ENCODE measurements at places on chromosomes 1 and 21.
A peak's percentile ranks its signal among the peaks of the same experiment; 100 is the strongest.

DNA sequence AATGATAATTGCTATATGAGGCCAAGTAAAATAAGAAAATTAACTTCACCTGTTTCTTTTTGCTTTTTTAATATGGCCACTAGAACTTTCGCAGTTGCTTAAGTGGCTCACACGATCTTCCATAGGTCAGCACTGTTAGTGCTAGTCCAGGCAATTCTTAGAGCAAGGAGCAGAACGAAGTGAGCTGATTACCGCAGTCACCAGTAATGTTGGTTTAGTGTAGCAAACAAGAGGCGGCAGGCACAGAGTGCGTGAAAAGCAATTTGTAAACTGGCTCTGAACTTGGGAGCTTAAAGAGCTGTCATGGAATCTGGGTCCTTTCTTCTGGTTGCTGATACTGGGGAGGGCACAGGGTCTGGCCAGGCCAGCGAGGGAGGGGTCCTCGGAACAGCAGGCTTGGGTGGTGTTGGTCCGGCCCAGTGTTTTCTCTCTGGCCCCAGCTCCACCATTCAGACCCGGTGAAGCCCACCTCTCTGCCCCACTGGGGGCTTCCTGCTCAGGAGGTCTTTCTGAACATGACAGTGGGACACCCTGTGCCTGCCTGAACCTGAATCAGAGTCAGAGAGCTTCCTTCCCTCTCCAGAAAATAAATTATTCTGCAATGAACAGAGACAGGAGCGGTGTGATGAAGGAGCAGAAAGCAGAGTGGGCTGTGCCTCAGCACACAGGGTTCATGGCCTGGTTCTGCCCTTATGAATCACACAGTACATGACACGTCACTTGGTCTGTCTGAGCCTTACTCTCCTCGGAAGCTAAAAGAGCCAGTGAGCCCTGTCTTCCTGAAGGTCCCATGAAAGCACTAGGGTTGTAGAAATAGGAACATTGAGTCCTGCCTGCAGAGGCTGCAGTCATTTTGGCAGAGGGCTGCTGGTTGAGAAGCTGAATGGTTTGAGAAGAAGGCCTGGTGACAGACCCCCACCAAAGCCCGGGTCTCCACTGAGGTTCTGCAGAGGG lies 11.9 kb downstream of the ETS2 start:
- DNase-seq, result no peak

- no peak for DNase-seq
Observed at GRCh38 chr1:98388441-98388840, 273.1 kb upstream of the SNX7 start.

- no peak for DNase-seq
Observed at GRCh38 chr1:16111771-16112595, 38.5 kb upstream of the FAM131C start.

- no peak for DNase-seq
Observed at GRCh38 chr21:42108554-42109340, 37.6 kb downstream of the UMODL1 start.

DNA sequence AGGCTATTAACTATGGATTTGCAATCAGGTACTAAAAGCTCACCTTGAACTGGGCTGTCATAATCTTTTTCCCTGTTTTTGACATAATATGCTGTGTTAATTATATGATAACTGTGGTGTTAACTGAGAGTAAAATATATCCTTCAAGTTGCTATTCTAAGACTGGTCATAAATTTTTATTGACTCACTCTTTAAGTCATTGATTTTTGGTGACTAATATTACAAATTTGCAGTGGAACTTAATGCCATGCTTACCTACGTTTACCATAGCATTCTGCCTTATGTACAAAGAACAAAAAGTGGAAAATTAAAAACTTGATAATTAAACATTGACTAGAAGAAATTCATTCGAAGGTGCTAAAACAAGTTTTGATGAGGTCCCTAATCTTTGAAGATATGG lies 872.4 kb downstream of the BRINP3 start:
- DNase-seq, result no peak

DNA sequence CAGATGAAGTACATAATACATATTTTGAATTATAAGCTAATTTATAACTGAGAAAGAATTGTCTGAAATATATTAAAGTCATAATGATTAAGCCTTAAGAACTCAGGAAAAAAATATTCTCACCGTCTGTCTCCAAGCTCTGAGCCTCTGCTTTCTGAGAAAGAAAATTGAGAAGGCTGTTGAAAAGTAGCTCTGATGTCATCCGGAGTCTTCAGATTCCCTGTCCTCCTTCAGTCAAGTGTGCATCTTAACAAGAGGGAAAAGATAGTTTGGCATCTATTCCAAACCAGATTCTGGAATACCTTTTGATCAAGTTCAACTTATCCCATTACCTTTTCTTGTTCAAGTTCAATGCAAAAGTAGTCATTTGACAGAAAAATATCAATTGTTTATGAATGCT lies 50.6 kb downstream of the NRIP1 start:
- no peak for DNase-seq

DNA sequence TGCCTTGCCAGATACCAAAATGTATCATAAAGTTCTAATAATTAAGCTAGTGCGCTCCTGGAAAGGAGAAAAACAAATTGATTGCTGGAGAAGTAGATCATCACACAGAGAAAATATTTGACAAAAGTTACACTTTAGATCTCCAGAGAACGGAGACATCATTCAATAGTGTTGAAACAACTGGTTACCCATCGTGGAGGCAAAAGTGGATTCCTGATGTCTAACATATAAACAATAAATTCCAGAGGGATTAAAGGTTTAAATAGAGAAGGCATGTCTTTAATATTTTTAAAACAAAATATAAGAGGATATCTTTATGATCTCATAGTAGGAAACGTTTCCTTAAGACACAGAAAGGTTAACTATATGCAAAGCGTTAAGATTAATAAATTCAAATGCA lies 41.0 kb downstream of the NRIP1 start:
- no peak for DNase-seq

- no peak for DNase-seq
Observed at GRCh38 chr21:26732432-26733221, 112.6 kb downstream of the ADAMTS1 start.

DNA sequence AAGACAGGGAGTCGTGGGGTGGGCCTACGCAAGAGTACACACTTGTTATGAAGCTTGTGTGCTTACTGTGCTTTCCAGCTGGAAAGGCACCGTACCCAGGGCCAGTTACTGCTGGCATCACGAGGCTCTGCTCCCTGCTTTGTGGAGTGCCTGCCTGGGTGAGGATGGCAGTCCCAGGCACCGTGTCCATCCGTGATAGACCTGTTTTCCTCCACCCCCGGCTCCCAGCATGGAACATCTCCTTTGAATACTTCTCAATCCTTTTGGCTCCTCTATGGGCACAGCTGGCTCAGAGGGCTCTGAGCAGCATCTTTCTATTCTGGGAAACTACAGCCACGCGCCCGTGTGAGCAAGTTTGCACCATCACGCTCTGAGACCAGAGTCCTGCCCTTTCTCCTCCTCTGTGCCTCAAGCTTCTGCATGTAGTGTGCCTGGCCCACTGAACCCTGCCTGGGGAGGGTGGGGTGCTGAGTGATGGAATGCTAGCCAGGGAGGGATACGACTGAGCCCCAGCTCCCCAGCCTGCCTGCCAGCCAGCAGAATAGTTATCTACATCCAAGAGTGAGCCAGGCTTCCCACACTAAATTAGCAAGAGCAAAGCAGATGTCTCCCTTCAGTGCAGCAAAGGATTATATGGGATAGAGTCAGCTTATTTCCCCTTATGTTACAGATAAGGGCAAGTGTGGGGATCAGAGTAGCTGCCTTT lies 7.1 kb upstream of the TNR start:
- no peak for DNase-seq

GRCh38 chr1:236181059-236181458 lies 38.7 kb downstream of the GPR137B start:
- DNase-seq, result no peak

DNA sequence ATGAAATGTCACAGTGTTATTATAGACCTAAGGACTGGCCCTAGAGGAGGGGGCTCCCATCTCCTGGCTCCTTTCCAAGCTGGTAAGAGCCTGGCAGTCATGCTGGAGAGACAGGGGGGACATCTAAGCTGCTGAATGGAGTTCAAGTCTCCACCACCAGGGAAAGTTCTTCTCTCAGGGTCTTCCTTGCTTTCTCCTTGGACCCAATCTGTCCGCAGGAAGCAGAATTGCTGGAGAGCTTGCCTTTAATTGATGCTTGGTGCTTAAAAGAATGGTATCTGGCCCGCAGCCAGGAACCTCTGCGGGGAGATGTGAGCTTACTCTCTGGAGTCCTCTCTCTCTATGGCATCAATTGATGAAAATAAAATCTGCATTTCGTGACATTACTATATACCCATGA lies 25.1 kb downstream of the IRF2BP2 start:
- DNase-seq, result no peak

DNA sequence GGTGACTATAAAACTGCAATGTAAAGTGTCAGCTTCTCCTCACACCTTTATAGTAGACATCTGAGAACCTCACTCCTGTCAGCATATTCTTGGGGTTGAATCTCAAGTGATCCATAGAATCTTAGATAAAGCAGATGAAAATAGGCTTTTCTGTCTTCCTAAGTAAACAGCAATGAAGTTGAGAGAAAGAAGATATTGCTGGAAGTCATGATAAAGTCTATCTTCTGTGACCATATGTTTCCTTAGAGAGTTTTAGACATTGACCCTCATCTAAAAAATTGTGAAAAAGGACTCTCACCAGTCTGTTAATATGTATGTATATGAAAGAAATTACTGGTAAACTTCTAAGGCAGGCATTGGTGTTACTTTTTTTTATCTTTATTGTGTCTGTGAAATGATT lies 66.8 kb downstream of the LIPI start:
- DNase-seq, result no peak

GRCh38 chr21:22881131-22881530 lies 1882.9 kb downstream of the NCAM2 start:
- no peak for DNase-seq

DNA sequence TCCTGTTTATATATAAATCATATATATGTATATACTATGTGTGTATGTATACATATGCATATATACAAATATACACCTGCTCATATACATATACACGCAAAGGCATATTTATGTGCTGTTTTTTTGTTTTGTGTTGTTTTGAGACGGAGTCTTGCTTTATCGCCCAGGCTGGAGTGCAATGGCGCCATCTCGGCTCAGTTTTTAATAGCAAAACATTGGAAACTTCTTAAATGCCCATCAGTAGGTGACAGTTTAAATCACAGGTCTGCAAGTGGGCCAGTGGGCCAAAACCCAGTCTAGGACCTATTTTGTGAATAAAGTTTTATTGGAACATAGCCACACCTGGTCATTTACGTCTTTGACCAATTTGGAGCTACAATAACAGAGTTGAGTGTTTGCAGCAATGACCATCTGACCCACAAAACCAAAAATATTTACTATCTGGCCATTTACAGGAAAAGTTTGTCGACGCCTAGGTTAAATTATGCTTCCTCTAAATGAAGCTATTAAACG lies 132.3 kb downstream of the TOMM20 start:
- no peak for DNase-seq

GRCh38 chr1:112964347-112964746 lies 8.4 kb upstream of the SLC16A1 start:
- no peak for DNase-seq

- DNase-seq, result no peak
Observed at GRCh38 chr1:109928591-109929111, 18.0 kb downstream of the CSF1 start.

DNA sequence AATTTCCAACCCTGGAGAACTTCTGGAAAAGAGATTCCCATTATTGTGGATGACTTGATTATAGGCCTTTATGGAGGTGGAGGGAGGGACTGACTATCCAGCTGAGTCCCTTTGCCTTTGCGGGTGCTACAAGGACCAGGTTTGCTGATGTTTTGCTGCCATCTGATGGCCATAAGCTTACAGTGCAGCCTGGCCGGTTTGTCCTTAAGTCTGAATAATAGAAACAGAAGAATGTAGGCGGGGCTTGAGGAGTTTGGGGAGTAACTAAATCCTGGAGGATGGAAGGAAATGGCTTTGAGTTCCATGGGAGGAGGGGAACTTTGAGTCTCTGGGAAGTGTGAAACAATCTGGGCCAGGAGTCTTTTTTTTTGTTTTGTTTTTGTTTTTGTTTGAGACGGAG lies 55.7 kb upstream of the CD1D start:
- peak; percentile 84 for DNase-seq

DNA sequence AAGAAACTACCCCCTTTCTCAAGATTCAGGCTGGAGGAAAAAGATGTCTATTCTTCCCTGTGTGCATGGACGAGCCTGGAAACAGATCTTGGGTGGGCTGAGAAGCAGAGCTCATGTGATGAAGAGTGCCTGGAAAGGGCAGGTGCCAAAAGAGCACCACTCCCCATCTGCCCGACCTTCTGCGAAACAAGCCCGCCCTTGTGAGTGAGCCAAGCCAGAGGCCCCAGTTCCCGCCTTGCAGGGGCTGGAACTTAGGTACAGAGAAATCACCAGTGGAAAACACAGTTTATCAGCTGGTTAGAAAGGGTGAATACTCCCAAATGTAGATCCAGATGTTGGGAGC lies 26.7 kb upstream of the A3GALT2 start:
- no peak for DNase-seq

DNA sequence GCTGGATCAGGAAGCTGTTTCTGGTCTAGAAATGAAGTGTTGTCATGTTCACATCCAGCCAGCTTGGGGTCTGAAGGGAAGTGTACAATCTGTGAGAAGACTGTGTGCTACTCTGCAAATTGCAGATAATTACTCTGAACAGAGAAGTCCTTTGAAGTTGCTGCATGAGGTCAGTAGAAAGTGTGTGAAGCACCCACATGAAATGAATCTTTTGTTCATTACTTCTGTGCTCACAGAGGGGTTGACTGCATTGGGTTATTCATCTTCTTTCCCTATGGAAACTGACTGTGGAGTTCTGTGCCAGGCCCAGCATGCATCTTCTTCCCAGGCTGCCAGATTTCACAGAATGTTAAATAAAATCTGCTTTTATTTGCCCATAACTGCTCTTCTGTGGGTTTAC lies 47.1 kb downstream of the CTH start:
- DNase-seq, result no peak

GRCh38 chr1:201709564-201710295 lies 119.2 kb upstream of the IPO9 start:
- peak; percentile 80 for DNase-seq

- no peak for DNase-seq
Observed at GRCh38 chr1:45470306-45470798, 20.6 kb downstream of the TESK2 start.

DNA sequence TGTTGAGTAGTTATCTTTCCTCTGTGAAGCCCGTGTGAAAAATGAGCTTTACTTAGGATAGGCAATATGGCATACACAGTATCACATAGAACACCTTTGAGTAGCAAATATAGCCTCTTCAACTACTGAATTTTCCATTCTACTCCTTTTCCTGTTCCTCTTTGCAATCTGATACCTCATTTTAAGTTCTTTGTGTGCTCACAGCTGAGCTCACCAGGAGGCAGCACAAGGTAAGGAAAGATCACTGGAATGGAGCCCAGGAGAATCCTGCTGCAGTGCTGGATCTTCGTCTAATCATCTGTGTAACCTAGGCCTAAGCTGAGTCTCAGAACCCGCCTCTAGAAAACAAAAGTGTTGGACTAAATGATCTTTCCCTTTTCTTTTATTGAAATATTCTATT lies 171.0 kb downstream of the LRRC40 start:
- DNase-seq, result no peak
